ENCODE measurements at places on chromosomes 7 and 10. TPM values are rescaled to one million over a fixed set of nuclear protein-coding genes. Genes with fewer than 3 reads are reported as not detected.

DENND2A gene
- total RNA-seq: 16.1 TPM

OR2F1 gene
- not detected for total RNA-seq

RADIL gene
- 1.7 TPM for total RNA-seq

ASAH2 gene
- total RNA-seq: 2.7 TPM

LRRTM3 gene
- not detected for total RNA-seq

PLEKHS1 gene
- total RNA-seq: not detected

SLC37A3 gene
- 71.9 TPM for total RNA-seq

KCTD7 gene
- total RNA-seq: 14.5 TPM

FAM25C gene
- total RNA-seq: not detected

SLC16A9 gene
- 32.3 TPM for total RNA-seq

ARHGEF35 gene
- total RNA-seq: 5.1 TPM

ZRANB1 gene
- total RNA-seq: 16.1 TPM

IKZF1 gene
- total RNA-seq: 212 TPM

ACTA2 gene
- 128 TPM for total RNA-seq

MARCHF5 gene
- total RNA-seq: 17.0 TPM

LBX1 gene
- not detected for total RNA-seq

ZNF804B gene
- total RNA-seq: not detected

GOLGA7B gene
- total RNA-seq: 0.74 TPM

SEC31B gene
- total RNA-seq: 23.9 TPM

THAP5 gene
- total RNA-seq: 30.1 TPM

FKBP9 gene
- total RNA-seq: 46.5 TPM

GRM3 gene
- total RNA-seq: 0.37 TPM

ADARB2 gene
- 0.54 TPM for total RNA-seq

LMBR1 gene
- 73.8 TPM for total RNA-seq

COL26A1 gene
- total RNA-seq: not detected

HOXA4 gene
- total RNA-seq: 4.0 TPM

GIMAP2 gene
- 84.4 TPM for total RNA-seq

CASTOR2 gene
- total RNA-seq: 9.6 TPM

EVX1 gene
- total RNA-seq: not detected

DYNC1I1 gene
- total RNA-seq: 3.8 TPM

LEP gene
- not detected for total RNA-seq

PDE6C gene
- total RNA-seq: not detected

PPP1R17 gene
- total RNA-seq: not detected

OGDHL gene
- total RNA-seq: not detected

PGAM2 gene
- total RNA-seq: 1.0 TPM

PILRA gene
- total RNA-seq: 26.4 TPM

ADCY1 gene
- total RNA-seq: 6.6 TPM

WNT2 gene
- total RNA-seq: 6.1 TPM

ZNF248 gene
- 19.3 TPM for total RNA-seq

LRMDA gene
- total RNA-seq: 30.6 TPM

AGR2 gene
- not detected for total RNA-seq

DPY19L1 gene
- total RNA-seq: 29.9 TPM

CLDN3 gene
- total RNA-seq: not detected

KLF6 gene
- 65.0 TPM for total RNA-seq

AOC1 gene
- 0.69 TPM for total RNA-seq
